Stimulated activated CD8-positive, alpha-beta memory T cell treated with anti-CD3 and anti-CD28 coated beads, Interleukin-15, amount 100 ng/mL, for 48 hours (primary cell): ENCODE measurements at places on chromosomes 7 and 10.

- DNase-seq = no peak
Observed at GRCh38 chr7:33410266-33410665, 280.9 kb downstream of the BBS9 start.

GRCh38 chr10:52318822-52319464 lies 4.9 kb downstream of the DKK1 start:
- DNase-seq = no peak

DNA sequence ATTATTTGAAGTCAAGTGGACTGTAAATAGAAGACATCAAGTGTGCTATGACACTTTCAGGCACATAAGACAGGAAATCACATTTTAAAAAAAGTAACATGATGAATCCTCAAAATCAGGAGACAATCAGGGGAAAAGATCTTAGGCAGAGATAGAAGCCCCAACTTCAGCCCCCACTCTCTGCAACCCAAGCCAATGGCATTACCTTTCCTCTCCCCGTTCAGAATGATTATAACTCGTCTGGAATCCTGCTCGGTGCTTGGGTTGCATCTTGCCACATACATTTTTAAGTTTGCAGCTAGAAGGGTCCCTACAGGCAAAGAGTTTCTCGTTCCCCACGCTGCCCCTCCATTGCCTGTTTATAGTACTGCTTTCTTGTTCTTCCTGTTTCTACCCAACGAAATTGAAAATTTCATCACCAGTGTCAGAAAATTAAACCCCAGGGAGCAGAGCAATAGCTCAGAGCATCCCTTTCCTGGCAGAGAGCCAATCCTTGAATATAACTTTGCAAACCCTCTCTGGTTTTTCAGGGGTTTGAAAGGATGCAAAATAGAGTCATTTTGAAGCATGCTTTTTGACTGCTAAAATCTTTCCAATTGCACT lies 260.5 kb upstream of the AOAH start:
- DNase-seq = no peak

- DNase-seq = no peak
Observed at GRCh38 chr7:90326500-90326899, 5.4 kb upstream of the FAM237B start.

DNA sequence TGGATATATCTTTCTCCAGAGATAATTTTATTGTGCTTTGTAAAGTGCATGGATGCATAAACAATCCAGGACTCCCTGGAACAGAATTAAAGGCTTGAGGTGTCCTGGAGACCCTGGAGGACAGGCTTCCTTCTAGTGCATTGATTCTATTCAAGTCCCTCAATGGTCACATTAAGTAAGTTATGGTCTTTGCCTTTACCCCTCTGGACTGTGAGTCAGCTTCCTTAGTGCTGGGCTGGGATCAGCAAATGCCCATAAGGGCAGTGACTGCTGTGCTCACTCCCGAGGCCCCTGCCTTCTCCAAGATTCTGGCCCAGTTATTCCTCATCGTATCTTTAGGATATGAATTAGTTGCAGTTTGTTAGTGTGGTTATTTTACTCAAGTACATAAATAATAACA lies 178.7 kb upstream of the PRSS58 start:
- no peak for DNase-seq

DNA sequence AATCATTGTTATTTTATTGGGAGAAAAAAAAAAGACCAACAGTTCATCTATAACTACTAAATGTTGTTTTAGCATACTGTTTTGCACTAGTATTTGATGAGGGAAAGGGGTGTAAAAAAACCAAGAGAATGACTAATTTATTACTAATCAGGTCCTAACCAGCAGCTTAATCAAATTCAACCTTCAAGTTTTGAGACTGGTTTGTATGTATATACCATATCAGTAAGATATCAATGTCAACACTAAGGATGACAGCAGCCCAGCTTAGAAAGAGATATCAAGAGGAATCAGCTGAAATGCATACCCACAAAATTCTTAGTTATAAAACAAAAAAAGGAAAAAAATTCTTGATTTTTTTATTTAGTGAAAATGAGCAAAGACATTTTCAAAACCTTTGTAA lies 122.6 kb downstream of the KMT2C start:
- no peak for DNase-seq

- DNase-seq = no peak
Observed at GRCh38 chr7:129865925-129866201, 86.9 kb downstream of the UBE2H start.

GRCh38 chr10:93854975-93855374 lies 38.8 kb upstream of the SLC35G1 start:
- DNase-seq = no peak
